ENCODE measurements at places on chromosomes 4 and X.
A peak's percentile ranks its signal among the peaks of the same experiment; 100 is the strongest.

- DNase-seq, result no peak
Observed at GRCh38 chrX:136148391-136148790, 1.1 kb downstream of the FHL1 start.

GRCh38 chr4:43778187-43778915 lies 670.3 kb downstream of the KCTD8 start:
- no peak for DNase-seq

DNA sequence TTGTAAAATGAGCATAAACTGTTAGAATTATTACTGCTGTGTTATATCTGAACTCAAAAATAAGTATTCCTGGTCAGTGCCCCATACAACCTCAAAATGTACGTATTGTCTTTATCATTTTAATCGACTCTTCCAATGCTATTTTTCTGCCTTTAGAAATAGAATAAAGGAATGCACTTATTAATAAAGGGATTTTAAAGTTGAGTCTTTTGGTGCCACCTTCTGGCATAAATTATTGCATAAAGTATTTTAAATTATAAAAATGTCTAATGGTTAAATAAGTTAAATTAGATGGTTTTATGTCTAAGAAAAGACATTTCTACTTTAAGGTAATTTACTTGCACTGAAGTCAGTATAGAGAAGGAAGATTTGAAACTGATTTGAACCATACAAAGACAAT lies 424.0 kb upstream of the NDST4 start:
- DNase-seq, result no peak

DNA sequence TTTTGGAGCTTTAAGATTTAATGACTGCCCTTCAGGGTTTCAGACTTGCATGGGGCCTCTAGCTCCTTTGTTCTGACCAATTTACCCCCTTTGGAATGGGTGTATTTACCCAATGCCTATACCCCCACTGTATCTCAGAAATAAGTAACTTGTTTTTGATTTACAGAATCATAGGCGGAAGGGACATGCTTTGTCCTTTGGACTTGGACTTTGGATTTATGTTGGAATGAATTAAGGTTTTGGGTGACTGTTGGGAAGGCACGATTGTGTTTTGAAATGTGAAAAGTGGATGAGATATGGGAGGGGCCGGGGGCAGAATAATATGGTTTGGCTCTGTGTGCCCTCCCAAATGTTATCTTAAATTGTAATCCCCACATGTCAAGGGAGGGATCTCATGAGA lies 1824.7 kb downstream of the PCDH7 start:
- no peak for DNase-seq

- DNase-seq, result no peak
Observed at GRCh38 chr4:124666496-124666895, 46.0 kb downstream of the ANKRD50 start.

GRCh38 chr4:186604124-186604807 lies 48.9 kb upstream of the MTNR1A start:
- no peak for DNase-seq

DNA sequence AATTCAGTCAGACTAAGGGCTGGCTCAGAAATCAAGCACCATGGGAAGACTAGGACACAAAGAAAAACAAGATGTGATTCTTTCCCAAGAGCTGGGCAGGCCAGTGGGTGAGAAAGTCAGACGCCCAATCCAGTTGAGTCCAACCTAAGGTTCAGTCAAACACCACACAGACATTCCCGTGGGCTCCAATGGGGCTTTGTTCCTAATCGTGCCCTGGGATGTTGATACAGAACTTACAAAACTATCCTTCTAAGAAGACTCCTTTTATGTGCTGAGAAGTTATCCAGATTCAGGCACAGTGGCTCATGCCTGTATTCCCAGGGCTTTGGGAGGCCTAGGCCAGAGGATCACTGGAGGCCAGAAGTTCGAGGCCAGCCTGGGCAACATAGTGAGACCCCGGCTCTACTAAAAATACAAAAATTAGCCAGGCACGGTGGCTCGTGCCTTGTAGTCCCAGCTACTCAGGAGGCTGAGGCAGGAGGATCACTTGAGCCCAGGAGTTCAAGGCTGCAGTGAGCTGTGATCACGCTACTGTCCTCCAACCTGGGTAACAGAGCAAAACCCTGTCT lies 3.7 kb downstream of the BLOC1S4 start:
- DNase-seq, result no peak

DNA sequence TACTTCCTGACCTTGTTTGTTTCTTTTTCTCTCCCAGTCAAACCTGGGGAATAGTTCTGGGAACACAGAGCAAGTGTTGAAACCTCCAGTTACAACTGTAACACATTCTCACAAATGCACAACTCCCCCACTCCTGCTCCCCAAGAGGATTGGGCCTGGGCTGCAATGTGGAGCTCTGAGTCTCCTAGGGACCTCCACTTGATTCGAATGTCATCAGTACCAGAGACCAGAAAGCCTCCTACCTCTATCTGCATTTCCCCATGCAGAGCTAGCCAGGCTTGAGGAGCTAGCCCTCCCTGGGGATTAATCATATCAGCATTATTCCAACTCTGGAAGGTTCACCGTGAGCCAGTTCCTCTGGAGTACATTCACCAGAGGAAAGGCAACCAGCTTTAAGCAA lies 41.7 kb upstream of the CITED1 start:
- no peak for DNase-seq

- DNase-seq, result no peak
Observed at GRCh38 chr4:99847362-99847976, 30.8 kb downstream of the DAPP1 start.

GRCh38 chr4:28973587-28974350 lies 1746.4 kb upstream of the PCDH7 start:
- DNase-seq, result no peak

DNA sequence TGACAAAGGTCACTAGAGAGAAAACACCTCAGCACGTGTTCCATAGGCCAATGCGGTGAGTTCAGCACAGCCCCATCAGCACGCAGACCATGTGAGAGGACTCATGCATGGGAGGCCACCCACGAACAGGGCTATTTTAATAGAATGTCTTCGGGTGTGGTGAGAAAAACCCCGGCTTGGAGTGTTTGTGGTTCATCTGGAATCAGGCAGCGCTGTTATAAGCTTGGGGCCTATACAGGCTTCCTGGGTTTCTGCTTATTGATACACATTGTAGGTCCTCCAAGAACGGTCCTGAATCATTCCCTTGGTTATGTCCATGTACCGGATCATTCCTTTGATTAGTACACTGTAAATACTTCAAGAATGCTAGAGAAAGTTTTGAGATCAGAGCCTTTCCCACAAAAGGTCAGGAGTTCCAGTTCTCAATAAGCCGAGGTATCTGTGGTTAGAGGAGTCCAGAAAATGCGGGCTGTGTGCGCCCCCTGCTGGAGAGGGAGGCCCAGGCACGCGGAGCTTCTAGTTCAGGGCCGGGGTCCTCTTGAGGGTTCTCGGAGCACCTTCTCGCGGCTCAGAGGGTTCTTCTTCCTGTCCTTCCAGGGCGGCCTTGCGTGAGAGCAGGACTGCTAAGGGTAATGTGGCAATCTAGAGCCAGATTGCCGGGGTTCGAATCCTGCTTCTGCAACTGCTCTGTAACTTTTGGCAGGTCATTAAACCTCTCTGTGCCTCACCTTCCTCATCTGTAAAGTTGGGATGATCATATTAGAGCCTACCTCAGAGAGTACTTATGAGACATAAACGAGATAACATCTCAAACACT lies 51.8 kb downstream of the TLR10 start:
- peak; percentile 81 for DNase-seq

GRCh38 chr4:70183168-70183939 lies 12.2 kb upstream of the ODAM start:
- peak; percentile 17 for DNase-seq

DNA sequence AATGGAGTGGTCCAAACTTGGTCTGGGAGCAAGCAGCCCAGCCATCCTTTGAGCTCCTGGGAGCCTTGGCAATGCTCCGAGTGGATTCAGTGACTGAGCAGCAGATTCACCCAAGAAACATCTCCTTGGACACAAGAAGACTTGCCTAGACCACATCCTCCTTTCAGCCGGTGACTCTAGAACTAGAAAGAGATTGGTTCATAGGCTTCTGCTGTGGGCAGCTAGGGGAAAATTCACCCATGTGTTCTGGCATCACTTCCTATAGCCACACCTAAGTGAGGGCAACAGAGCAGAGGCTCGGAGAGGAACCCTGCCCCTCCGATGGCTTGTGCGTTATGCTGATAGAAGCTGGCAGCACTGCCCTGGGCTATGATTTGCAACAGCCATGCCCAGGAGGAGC lies 16.0 kb downstream of the ZNF275 start:
- no peak for DNase-seq

DNA sequence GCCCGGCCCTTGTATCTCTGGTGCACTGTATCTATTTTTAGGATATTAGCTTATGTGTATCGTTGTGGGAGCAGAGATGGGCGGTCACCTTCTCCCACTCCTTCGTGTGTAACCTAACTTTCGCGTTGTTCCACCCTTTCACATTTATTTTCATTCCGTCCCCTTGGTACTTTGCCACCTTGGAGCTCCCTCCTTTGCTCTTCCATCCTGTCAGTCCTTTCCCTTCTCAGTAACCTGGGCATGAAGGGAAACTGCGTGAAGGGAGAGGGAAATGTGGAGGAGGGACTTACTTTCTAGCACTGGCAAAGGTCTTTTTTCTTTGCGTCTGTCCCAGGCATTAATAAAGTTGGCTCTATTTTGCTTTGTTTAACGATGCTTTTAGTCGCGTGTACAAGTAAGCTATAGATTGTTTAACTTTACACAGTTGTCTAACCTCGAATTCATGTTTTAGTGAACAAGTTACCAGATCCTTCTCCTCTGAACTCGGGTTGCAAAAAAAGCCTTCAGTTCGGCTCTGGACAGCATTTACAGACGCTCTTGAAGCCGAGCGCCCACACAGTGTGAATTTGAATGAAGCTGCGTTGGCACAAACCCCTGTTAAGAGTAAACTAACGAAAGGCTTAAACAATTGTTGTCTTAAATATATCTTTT lies 3.9 kb downstream of the PCDH10 start:
- no peak for DNase-seq

DNA sequence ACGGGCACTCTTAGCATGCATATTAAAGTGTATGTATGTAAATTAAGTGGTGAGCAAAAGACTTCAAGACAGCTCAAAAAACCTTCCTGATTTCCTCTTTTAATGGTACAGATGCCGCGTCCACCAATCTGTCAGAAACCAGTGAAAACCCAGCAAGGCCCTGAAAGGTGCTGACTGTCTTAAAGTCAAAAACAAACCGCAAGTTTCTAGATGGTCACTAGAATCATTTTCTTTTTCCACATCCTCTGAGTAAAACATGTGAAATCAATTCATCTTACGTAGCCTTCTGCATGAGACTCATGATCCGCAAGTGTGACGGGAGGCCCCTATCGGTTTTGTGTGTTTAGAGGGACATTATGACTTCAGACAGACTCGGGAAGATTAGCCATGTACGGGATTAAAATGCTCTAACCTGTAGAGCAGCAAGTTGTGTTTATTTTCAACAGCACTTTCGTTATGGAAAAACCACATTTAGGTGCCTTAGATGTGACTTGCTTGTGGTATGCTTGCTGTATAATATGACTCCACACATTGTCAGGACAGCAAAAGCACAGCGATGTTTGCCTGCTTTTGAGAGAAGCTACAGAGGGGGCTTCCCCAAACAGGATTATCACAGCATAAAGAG lies 88.2 kb upstream of the STS start:
- no peak for DNase-seq

DNA sequence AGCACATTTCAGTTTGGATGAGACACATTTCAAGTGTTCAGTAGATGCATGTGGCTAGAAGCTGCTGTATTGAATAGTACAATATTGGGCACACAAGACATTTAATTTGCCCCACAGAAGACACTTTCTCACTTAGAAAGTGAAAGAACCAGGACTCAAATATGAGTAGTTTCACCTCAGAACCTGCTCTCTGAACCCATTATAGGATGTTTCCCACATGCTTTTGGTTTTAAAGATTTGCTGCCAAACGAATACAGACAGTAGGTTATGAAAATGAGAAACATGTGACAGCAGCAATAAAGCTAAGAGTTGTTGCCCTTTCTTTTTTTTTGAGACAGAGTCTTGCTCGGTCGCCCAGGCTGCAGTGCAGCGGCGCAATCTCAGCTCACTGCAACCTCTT lies 32.3 kb downstream of the C4orf54 start:
- no peak for DNase-seq

GRCh38 chrX:47446431-47446830 lies 36.6 kb downstream of the ZNF41 start:
- no peak for DNase-seq

- peak; percentile 81 for DNase-seq
Observed at GRCh38 chrX:48897157-48897624, 377 bp downstream of the TIMM17B start.

GRCh38 chr4:175369087-175369486 lies 443.0 kb downstream of the GPM6A start:
- no peak for DNase-seq

GRCh38 chr4:89254847-89255246 lies 52.8 kb downstream of the GPRIN3 start:
- peak; percentile 57 for DNase-seq

DNA sequence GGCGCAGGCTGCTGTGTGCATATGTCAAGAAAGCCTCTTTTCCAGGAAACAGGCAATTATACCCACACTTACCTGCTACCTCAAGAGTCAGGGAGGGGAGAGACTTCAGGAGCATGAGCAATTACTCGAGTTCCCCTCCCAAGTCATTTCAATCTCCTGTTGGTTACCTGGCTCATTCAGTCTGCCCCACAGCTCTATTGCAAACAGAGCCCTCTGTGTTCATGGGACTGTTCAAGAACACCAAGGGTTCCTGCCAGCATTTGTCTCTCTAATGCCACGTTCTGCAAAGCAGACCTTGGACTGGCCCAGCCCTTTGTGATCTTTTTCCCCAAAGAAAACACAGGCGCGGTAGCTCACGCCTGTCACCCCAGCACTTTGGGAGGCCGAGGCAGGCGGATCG lies 274.6 kb downstream of the DHRSX start:
- DNase-seq, result no peak

DNA sequence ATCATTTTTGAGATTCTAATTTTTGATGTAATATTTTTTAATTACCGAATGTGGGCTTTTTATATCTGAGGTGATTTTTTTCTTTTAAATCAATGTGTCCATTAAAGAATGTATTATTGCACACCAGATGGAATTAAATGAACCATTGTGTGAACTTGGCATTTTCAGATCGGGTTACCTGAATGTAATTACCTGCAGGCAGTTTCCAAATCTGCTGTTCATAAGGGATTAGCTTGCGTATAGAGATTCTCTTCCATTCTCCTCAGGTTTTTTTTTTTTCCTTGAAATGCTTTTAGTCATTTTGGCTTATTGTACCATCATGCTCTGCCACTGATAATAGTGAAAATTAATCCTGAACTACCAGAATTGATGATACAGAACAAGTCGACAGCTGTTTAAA lies 511.5 kb upstream of the ATOH1 start:
- DNase-seq, result no peak

- DNase-seq, result no peak
Observed at GRCh38 chr4:9800848-9801247, 19.4 kb downstream of the DRD5 start.

Data from hematopoietic multipotent progenitor cell treated with erythropoietin and hydrocortisone succinate and interleukin-3 and kit ligand, for 15 days (in vitro differentiated cells).